ENCODE measurements at places on chromosomes 6 and 20.

GRCh38 chr6:154412106-154412820, 55.7 kb upstream of the IPCEF1 start:
- no peak for DNase-seq

DNA sequence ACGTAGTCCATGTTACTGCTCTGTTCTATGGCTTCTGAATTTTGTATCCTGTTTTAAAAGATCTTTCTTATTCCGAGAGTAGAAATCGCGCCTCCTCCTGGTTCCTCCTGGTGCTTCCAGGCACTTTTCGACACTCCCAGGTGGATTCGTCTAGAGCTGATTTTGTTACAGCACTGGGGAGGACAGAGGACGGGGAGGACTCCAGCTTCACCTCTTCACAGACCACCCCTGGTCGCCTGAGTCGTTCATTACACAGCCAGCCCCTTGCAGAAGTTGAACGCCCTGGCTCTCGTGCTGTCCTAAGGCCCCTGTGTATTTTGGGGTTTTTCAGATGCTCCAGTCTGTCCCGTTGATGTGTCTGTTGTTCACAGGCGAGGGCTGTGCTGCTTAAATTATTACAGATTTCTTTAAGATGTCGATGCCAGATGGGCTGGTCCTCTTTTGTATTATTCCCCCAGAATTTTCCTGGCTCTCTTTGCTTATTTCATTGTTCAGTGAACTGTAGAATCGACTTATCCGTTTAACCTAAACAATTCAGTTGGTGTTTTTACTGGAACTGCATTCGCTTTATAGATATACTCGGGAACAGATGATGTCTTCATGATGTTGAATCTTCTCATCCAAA, 30.5 kb downstream of the COL20A1 start:
- no peak for DNase-seq

GRCh38 chr6:76615395-76615794, 542.9 kb upstream of the IMPG1 start:
- DNase-seq = no peak

DNA sequence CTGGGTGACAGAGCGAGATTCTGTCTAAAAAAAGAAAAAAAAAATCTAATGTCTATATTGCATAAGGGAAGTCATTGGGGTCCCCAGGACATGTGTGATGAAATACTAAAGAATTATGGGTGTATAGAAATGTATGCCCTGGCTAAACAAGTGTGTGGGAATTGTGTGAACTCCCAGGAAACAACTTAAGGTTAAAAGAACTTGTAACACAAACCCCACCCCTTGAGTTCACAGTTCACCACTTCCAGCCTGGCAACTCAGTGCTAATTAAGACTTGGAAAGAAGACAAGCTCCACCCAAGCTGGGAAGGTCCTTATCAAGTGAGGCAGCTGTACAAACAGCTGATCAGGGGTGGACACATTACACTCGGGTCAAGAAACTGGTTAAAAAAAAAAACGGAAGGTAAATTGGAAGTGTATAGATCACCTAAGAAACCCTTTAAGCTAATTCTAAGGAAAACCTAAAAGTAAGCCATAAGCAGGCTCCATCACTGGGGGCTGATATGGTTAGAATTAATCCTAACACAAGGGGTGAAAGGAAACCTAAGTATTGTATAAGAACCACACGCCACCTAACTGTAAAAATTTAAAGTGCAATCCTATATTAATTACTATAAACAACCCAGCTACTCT, 25.2 kb downstream of the HLA-A start:
- DNase-seq = peak; percentile 38

GRCh38 chr6:5776706-5777390, 229.9 kb downstream of the NRN1 start:
- DNase-seq = no peak

GRCh38 chr6:140744659-140745320, 1370.3 kb upstream of the CITED2 start:
- DNase-seq = no peak

DNA sequence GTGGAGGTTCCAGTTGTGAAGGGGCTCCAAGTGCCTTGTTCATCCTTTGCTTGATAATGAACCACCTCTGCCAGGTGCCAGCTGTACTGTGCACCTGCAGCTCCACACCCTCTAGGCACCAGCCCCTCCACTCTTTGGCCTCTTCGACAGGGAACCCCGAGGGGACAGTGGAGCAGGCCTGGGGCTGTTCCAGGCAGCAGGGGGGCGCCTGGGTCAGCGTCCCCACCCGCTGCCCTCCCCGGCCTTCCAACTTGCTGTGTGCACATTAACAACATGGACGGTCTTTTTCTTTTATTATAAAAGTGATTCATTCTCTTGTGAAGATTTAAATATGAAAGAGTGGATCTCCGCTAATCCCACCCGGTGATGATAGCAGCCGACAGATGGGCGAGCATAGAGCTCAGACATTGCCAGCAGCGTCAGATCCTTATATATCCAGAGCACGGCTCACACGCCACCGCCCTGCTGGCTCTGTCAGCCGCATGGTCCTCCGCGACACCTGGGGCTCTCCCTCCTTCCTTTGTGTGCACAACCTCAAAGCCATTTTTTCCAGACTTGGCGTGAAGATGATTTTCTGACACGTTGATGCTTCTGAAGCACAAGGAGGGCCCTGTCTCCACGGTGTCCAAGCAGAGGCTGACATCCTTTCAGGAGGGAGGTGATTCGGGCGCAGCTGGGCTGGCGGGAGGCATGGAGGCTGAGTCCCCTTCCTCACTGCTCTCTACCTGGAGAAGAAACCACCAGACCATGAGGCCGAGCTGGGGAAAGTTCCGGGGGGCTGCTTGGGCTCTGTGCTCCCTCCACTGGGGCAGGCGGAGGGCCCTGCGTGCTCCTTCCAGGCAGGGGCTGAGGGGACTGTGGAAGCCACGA, 22.2 kb upstream of the MRGBP start:
- peak; percentile 69 for DNase-seq

DNA sequence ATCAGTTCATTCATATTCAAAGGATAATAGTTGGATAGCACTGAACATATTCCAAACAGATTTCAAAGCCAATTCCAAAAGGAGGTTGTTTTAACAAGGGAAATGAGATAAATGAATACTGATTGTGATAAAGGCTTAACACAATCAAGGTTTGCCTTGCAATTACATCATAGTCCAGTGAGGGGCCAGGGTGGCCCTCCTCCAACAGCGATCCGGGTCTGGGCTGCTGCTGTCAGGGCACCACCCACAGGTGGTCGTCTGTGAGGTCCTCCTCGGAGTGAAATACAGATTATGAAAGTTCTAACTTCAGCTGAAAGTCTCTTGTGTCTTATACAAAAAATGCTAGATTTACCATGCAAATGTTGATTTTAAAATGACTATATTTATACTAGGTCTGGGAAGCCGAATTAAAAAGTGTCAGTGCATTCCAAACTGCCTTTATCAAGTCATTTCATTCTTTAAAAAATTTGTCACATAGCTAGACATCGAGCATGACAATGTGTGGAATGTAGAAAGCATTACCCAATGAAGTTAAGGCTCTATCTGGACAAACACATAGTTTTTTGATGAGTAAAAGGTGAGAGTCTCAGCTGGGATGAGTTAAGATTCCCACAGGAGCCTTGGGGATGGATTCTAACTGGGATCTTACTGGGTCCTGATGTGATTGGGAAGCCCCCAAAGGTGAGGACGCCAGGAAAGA, 65.9 kb upstream of the SLC22A23 start:
- no peak for DNase-seq

- no peak for DNase-seq
These were observed 22.5 kb downstream of the JARID2 start for GRCh38 chr6:15268137-15268908.

GRCh38 chr6:29791162-29791561, 36.5 kb upstream of the HLA-G start:
- no peak for DNase-seq

- no peak for DNase-seq
These were observed 35.6 kb downstream of the KLHL31 start for GRCh38 chr6:53629862-53630532.

- DNase-seq = no peak
These were observed 422.9 kb upstream of the CHD6 start for GRCh38 chr20:42041000-42041565.

DNA sequence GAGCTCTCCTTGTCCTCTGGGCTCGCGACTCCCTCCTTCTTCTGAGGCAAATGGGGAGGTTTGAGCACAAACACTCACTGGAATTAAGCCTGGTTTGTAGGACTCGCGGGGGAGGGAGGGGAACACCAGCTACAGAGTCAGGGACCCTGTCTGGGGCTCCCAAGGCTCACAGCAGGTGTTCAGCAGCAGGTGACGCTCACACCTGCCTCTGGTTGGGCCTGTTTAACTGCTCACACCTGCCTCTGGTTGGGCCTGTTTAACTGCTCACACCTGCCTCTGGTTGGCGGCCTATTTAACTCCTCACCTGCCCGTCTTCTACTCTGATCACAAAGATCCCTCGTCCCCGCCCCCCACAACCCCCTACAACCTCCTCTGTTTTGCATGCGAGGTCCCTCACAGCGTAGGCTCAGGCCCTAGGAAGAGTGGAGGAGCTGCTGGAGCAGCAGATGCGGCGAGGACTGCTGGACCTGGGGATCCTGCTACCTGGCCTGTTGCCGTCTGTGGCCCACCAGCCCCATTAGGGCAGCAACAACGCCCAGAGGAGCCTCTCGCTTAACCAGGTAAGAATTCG, 181.9 kb downstream of the ERMARD start:
- DNase-seq = peak; percentile 24

GRCh38 chr20:48788486-48789072, 39.2 kb downstream of the PREX1 start:
- no peak for DNase-seq

- no peak for DNase-seq
These were observed 25.2 kb downstream of the TBPL1 start for GRCh38 chr6:133977983-133978895.

DNA sequence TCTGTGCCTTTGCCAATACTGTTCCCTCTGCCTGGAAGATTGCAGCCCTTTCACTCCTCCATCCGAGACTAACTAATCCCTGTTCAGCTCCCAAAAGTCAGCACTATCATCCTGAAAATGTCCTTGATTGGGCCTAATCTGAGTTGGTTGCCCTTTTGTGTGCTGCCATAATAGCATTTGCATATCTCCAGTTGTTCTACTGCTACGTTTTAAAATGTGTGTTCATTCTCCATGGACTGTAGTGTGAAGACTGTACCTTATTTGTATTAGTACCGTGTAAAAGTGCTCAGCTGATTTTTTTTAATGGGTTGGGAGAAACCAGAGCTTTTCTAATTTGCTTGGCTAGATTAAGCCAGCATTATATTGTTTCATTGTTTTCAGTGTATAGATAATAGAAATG, 401.3 kb downstream of the LAMA2 start:
- no peak for DNase-seq

GRCh38 chr20:36273414-36274180, 32.5 kb upstream of the DLGAP4 start:
- DNase-seq = no peak

DNA sequence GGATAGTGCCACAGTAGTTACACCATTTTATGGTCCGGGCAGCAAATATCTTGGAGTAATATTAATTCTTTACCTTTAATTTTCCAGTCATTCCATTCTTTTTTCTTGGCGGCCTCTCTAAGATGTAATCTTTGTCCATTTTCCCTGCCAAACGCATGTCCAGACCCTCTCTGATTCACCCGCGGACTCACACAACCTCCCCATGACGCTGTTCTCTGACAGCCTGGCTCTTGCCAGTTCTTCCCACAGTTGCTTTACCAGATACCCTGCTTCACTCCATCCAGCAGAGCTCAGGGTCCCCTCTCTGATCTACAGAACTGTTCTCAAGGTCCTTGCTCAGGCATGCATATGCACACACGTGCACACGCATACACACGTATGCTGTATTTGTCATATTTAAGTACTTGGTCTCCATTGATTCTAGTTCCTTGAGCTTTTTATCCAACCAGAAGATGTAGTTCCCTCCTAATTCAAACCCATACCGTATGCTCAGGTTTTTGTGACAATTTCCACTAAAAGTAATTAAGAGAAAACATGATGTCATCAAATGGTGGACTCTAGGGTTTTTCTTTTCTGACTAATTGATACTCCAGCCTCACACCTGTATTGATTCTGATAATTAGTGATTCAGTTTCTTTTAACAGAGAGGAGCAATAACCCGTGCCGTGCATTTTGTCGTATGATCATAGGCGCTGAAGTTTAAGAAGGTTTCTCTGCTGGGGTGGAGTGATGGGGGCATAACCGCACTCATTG, 10.0 kb downstream of the BPHL start:
- DNase-seq = no peak

GRCh38 chr6:130617658-130618057, 209.5 kb upstream of the SMLR1 start:
- DNase-seq = no peak

DNA sequence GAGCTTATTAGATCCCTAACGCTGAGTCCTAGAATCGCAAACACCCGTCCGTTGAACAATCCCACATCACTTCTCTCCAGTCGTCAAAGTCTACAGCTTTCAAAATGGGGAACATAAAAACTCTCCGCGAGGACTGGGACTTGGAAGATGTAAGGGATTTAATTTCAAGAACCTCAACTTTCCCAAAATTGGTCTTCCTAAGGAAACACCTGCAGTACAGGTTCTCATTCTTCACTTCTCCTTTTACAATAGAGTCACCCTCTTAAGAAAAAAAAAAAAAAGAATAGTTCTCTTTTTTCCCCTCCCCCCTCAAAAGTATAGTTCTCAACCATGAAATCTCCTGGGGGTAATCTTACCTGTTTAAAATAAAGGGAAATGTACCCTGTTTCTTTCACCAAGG, 6.6 kb upstream of the ZBTB22 start:
- DNase-seq = no peak

DNA sequence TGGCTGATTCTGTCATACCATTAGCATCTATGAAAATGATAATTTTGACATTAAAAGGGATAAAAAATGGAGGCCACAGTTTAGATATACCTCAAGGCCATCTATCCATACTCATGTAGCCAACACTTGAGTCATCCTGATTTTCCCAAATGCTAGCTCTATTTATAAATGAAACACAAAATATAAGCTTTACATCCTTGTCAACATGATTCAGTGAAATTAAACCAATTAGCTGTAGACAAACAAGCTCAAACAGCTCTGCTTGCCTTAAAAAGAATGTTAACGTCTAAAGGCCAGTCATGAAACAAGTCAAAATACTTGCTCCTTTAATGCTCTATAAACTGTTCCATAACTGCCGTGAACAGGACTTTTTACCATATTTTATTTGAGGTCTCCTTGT, 40.3 kb downstream of the ABRACL start:
- DNase-seq = no peak

- DNase-seq = no peak
These were observed 34.0 kb upstream of the VSTM2L start for GRCh38 chr20:37868851-37869333.

- DNase-seq = no peak
These were observed 56.7 kb upstream of the SAYSD1 start for GRCh38 chr6:39171489-39172376.

DNA sequence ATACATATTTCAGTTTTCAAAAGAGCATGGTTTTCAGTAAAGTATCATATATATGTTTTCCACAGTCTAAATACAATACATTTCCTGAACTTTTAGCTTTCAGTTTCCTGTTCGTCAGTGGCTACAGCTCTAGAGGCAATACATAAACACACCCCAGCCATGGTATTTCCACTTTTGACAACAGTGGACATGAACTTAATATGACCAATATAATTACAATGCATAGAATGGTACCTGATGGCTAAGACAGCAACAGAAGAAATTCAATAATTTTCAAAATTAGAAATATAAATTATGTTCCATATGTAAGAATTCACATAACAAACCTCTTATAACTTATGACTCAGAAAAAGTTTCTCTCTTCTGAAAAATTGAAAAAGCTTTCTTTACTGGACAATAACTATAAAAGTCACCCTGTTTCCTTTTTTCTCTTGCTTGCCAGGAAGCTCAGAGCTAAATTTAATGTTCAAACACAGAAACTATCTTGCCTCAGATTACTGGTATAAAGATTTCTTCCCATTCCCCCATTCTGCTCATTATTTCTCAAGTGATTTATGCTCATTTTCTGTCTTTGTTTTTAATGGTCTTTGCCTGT, 19.2 kb downstream of the FKBP5 start:
- no peak for DNase-seq
